ENCODE measurements at places on chromosomes 1 and 21.

- no peak for DNase-seq
Observed at GRCh38 chr1:3454811-3455618, 550 bp downstream of the ARHGEF16 start.

DNA sequence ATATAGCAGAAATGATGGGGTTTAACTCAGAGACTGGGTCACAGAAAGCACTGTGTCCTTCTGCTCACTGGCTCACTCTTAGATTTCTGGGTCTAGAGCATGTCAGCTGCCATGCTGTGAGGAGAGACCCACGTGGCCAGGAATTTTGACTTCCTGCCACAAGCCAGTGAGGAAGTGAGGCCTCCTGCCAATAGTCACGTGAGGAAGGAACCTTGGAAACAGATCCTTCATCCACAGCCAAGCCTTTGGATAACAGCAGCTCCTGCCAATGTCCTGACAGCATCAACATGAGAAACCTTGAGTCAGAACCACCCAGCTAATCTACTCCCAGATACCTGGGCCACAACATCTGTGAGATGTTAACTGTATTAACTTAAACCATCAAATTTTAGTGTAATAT lies 114.5 kb upstream of the PLPPR5 start:
- no peak for DNase-seq

GRCh38 chr1:40257313-40257687 lies 736 bp upstream of the ZMPSTE24 start:
- DNase-seq, result peak; percentile 22

GRCh38 chr1:227654431-227654830 lies 80.7 kb downstream of the JMJD4 start:
- no peak for DNase-seq

DNA sequence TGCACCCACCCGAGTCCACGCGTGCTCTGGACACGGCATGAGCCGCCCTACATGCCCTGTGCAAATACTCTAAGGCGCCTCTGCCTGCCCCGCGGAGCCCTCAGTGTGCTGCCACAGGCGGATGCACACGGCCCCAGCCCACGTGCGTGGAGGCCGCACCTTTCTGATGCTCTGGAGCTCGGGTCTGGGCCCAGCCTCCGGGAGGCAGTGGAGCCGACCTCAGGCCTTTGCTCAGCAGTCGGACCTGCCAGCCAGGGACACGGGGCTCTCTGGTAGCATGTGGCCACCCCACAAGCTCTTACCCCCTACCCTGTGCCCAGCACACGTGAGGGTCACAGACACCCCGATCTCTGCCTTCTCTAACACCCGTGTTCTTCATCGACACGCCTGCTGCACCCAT lies 2.1 kb downstream of the TMEM240 start:
- no peak for DNase-seq

GRCh38 chr21:37292941-37293340 lies 25.8 kb upstream of the VPS26C start:
- no peak for DNase-seq

DNA sequence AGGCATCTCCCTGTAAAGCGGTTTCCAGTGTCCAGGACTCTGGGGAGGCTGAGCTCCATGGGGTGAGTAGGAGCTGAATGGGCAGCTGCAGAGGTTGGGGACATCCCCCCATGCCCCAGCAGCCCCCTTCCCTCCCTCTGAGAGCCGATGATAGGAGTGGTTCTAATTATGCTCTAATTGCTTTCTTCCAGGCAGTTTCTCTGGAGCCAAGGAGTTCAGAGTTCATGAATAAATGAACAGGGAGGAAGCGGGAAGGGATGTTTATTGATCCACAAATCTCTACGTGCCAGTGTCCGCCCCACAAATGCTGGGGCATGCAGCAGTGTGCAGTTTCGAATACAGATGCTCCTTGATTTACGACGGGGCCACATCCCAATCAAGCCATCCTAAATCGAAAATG lies 15.6 kb downstream of the NKAIN1 start:
- no peak for DNase-seq

GRCh38 chr21:27329255-27329851 lies 362.5 kb upstream of the ADAMTS5 start:
- DNase-seq, result no peak

- no peak for DNase-seq
Observed at GRCh38 chr1:178238722-178239510, 145.0 kb downstream of the RASAL2 start.

DNA sequence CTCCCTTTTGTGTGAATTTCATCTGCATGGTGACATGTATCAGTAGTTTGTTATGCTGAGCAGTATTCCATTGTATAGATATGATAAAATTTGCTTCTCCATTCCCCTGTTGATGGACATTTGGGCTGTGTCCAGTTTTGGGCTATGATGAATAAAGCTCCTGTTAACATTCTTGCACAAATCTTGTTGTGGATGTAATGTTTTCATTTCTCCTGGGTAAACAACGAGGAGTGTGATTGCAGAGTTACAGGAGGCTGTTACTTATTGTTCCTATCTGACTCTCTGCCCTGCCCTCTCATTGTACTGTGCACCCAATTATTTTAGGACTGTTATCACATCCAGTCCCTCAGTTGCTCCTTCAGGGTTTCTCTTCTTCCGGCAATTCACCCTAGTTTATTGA lies 24.2 kb downstream of the MAPKAPK2 start:
- no peak for DNase-seq

GRCh38 chr1:89802051-89802450 lies 18.8 kb upstream of the LRRC8D start:
- no peak for DNase-seq

DNA sequence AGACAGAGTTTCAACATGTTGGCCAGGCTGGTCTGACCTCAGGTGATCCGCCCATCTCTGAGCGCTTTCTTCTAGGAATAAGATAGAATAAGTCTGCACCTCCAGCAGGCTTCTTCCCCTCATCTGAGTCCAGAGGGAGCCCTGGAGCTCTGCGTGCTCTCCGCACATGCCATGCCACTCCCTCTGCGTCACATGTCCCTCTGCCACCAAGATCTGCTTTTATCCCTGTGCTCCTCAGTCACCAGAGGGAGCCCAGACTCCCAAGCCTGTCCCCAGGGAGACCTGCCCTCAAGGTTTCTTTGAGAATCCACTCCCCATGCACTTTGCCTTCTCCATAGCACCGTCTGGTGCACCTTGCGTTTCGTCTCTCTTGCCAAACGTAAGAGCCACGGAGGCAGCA lies 213.0 kb downstream of the CAMTA1 start:
- no peak for DNase-seq

DNA sequence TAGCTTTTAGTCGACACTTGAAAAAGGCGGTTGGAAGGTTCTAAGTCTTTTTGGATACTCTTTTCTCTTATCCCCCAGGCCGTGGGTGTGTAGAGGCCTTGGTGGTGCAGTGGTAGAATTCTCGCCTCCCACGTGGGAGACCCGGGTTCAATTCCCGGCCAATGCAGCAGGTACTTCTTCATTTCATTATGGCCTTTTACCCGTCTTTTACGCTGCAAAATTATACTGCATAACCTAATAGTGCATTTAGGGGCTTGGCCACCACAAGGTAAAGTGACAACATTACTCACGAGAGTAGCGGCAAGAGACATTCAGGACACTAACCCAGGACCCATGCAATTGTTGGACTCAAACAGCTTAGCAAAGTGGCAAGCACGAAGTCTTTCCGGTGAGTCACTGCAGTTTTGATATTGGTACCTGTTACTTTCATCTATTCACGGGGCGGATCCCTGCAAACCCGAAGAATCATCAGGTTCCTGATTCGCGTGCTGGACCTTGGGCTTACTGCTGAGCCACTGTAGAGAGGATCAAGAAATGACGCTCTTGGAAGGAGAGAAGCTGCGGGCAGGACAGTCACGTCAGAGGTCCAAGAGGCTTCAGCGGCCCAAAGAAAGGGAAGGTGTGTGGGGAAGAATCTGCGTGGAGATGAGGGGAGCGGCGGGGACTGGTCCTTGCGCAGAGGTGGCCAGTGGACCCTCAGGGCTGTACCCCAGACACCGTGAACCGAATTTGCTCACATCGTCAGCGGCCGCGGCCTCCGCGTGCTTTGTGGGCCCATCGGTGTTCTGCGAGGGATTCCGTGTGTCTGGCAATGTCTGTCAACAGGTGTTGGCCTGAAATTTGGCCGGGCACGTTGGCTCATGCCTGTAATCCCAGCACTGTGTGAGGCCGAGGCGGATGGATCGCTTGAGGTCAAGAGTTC lies 12.9 kb upstream of the RNU1-4 start:
- DNase-seq, result no peak

DNA sequence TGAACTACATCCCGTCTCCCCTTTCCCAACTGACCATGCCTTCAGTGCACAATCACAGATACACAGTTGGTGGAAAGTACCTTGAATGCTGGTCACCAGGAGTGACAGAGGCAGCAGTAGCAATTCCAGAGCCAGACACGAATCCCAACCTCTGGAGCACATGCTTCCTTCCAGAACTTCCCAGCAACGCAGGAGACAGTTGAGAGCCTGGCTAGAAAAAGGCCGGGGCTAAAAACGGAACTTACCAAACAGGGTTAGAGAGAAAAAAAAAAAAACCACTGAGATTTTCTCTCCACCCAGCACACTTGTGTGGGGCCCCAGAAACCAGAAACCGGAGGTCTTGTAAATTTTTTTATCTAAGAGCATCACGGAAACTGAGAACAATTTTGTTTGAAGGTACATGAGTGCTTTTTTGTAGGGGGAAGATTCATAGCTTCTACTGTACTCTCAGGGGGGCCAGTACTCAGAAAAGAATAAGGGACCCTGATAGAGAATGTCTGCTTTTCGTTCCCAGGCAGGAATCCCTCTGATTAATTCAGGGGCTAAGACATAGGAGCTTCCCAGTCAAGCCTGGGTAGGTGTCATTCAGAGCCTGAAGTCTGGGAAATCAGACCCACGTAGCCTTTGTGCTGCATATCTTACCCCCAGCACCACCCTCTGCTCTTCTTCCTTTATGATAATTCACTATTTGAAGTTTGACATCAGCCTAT lies at the start of gene CD48:
CD48 (minus strand) TSS at position 221 of the 710 bp plus-strand sequence; CDS start at position 162, 59 bp downstream.
- no peak for DNase-seq

- DNase-seq, result no peak
Observed at GRCh38 chr1:11176081-11176706, 13.0 kb upstream of the ANGPTL7 start.

- DNase-seq, result no peak
Observed at GRCh38 chr1:28751315-28752060, 14.7 kb downstream of the YTHDF2 start.

- DNase-seq, result no peak
Observed at GRCh38 chr1:14855268-14855667, 256.8 kb downstream of the KAZN start.

DNA sequence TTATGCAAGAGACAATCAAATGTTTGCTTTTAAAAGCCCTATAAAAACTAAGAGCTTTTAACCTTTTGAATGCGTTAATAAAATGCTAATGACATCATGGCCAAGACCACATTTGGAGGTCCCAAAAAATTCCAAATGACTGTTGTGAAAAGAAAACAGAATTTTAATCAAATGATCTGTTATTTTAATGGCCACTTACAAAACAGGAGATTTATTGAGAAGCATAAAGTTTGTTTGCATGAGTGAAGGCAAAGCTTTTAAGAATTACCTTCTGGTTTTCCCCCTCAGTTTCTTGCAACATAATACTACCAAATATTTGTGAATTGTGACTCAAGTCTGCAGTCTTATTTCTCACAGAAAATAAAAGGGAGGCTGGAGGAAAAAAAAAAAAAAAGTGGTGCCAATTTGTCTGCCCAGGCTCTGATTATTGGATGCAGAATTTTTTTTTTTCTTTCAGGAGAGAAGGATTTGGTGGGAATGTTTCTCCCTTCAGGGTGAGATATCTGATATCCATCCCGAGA lies 60.7 kb downstream of the GORAB start:
- no peak for DNase-seq

DNA sequence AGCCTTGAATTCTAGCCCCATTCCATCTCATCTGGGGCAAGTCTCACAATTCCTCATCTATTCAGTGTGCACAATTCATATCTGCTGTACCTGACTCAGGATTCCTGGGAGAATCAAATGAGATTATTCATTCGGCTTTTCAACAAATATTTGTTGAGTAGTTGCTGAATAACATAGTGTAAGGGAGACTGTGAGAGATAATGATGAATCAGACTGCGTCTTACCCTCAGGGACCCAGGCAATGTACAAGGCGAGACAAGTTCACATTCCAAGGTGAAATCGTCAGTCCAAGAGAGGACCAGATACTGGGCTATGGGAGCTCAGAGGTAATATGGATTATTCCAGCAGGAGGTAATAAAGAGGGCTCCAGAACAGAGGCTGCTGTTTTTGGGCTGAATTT lies 67.8 kb upstream of the SMYD2 start:
- no peak for DNase-seq

GRCh38 chr1:67561704-67562113 lies 123.3 kb upstream of the GADD45A start:
- DNase-seq, result no peak

DNA sequence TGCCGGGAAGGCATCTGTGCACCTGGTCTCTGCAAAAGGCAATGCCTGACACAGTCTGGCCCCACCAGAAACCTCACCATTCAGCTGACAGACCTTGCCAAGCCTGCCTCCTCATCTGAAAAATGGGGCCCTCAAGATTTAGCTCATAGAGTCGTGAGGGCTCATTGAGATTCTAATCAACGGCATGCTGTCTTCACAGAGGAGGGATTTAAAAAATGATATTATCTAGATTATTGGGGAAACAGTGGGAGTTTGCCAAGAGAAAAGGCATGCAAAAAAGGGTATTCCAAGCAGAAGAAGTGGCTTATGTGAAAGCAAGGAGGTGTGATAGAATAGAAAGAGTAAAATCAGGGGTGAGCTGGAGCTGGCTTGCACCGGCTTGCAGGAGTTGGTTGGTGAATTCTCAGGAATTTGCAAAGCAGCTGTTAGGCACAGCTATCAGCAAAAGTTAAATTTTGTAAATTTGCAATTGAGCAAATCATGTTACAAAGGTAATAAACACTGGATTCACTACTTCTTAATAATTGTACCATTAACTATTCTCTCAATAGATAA lies 91.7 kb upstream of the WNT4 start:
- DNase-seq, result no peak

DNA sequence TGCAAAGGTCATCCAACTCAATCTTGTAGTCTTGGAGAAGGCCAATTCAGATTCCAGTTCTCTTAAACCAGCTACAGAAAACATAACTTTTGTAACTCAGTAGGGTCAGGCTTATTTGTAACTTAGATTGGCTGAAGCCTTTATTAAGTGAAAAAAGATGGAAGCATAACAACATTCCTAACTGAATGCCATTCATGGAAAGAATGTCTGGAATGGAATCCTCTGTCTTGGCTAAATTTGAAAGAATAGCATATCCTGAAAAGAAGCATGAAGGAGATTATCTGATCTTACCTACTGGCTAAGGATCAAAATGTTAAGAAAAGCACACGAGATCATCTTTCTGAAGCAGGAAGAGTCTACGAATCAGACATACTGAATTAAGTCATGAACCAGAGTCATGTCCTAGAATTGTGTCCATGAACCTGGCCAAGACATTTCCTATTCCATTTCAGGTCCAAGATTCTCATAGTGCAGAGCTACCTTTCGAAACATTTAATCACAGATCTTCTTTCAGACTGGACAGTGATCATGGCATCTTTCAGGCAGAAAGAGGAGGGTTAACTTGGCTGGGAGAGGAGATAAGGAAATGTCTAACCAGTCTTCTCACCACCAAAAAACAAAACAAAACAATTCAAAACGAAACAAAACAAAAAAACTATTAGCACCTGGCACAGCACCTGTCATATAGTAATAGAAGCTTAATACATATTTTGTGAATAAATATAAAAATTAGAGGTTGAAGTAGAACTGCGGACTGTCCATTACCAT lies 75.6 kb downstream of the XCL2 start:
- no peak for DNase-seq

- no peak for DNase-seq
Observed at GRCh38 chr21:39882151-39882838, 15.1 kb downstream of the PCP4 start.

- no peak for DNase-seq
Observed at GRCh38 chr1:11434926-11435325, 44.0 kb upstream of the DISP3 start.

GRCh38 chr21:41152147-41152546 lies 15.8 kb upstream of the BACE2 start:
- no peak for DNase-seq
